ENCODE measurements at places on chromosomes 4 and X.

DNA sequence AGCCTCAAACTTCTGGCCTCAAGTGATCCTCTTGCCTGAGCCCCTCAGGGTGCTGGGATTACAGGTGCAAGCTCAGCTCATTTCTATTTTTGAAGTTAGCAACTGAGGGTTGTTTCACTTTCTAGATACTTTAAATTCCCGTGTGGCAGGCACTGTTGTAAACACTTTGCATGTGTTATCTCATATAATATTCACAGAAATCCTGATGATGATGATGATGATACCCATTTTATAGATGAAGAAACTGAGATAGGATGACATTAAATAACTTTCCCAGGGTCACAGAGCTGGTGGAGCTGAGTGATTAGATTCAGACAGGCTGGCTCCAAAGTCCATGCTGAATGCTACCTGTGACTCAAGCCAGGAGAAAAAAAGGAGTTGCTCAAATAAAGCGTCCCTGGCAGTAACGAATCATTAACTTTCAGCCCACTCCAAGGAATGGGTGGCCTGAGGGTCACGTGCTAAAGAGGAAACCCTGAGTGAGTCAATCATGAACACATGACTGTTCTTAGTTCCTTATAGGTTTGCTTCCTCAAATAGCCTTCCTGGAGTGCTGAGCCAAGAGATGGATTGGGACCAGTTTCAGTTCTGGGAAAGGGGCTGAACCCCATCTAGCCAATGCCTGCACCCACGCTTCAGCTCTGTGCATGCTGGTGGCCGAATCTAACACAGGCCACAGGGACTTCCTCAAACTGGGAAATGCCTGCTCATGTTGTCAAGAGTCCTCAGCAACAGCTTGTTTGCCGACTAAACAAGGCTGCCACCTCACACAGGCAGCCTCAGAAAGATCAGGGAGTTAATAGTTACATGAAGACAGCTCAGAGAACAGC is 52.8 kb downstream of the RBM47 start:
- DNase-seq: no peak
- no peak overlapping the region for H3K4me3 ChIP-seq
- no peaks in the 10 kb centered on the region for H3K4me1 ChIP-seq
- H3K27me3 ChIP-seq: no peaks in the 10 kb centered on the region
- no peak overlapping the region for H3K27ac ChIP-seq

- no peak overlapping the region for H3K27ac ChIP-seq
- no peaks in the 10 kb centered on the region for H3K36me3 ChIP-seq
- no peak for DNase-seq
- no peaks in the 10 kb centered on the region for H3K4me1 ChIP-seq
- H3K27me3 ChIP-seq: no peaks in the 10 kb centered on the region
- H3K4me3 ChIP-seq: no peak overlapping the region
Observed at GRCh38 chrX:110588853-110589252, 206.8 kb downstream of the CHRDL1 start.

GRCh38 chr4:182235021-182235795 is 8.0 kb upstream of the TENM3 start:
- H3K27me3 ChIP-seq: no peaks in the 10 kb centered on the region
- no peak overlapping the region for H3K27ac ChIP-seq
- H3K4me1 ChIP-seq: peaks cover 3% of the 10 kb centered on the region
- no peak overlapping the region for H3K4me3 ChIP-seq
- no peaks in the 10 kb centered on the region for H3K36me3 ChIP-seq

DNA sequence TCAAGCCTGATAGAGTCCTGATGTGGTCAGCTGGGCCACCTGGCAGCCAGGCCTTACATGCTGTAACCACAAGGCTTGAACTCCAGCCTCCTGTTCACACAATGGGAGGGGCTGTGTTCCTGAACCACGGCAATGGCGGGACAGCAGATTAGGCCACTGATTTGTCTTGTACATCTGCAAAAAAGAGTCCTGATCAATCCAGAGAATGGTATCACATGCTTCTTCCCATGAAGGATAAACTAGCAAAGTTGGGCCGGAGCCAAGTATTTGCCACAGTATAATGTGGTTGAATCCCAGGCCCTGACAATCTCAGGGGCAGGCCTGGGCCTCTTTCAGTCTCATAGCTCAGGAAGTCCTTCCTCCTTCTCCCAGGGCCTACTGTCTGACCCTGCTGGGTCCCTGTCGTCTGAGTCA is 2182.5 kb upstream of the AGA start:
- no peak for DNase-seq
- H3K4me3 ChIP-seq: no peak overlapping the region
- H3K27me3 ChIP-seq: no peaks in the 10 kb centered on the region
- no peak overlapping the region for H3K27ac ChIP-seq

GRCh38 chr4:2334826-2335728 is 73.2 kb upstream of the MXD4 start:
- H3K4me1 ChIP-seq: peaks cover 2% of the 10 kb centered on the region
- no peaks in the 10 kb centered on the region for H3K27me3 ChIP-seq
- H3K27ac ChIP-seq: no peak overlapping the region
- H3K4me3 ChIP-seq: no peak overlapping the region
- no peaks in the 10 kb centered on the region for H3K36me3 ChIP-seq

- H3K4me1 ChIP-seq: no peaks in the 10 kb centered on the region
- no peak within 1 kb of the TSS for H3K27ac ChIP-seq
- no peak within 1 kb of the TSS for H3K4me3 ChIP-seq
- no peaks in the 10 kb centered on the region for H3K27me3 ChIP-seq
- H3K36me3 ChIP-seq: no peaks in the 10 kb centered on the region
Observed at GRCh38 chr4:154781126-154781982, at the start of gene RBM46. TSS of gene RBM46 (plus strand) at chr4:154781272. CDS start at chr4:154796753, 15,481 bp downstream.

DNA sequence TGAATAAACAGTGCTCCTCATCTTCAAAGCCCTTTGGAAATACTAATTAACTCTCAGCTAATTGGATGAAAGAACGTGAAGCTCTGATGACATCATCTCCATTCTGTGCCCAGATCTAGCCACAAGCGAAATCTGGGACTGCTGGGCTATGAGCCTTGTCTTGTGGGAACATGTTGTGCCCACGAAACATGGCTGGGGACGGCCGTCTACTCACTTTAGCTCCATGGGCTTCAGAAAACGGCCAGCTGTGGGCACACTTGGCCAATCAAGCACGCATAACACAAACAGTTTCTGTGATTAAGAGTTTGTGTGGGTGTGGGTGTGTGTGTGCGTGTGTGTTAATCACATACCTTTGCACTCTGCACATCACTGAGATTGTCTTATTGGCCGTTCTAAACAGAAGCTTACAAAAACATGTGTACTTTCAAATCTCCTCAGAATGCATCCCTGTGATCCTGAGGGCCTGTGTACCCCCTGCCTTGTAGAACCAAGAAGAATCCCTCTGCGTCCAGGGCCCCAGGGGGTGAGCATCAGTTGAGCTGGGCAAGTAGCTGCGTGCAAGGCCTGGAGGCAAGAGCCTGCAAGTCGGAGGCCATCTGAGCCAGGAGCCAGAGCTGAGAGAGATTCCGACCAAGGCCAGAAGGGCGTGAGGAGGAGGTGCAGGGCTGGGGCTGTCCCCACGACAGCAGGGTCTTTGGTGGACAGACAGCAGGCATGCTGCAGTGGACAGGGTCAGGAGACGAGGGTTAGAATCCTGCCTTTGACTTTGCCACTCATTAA is 18.7 kb upstream of the ZNF185 start:
- no peaks in the 10 kb centered on the region for H3K36me3 ChIP-seq
- H3K27ac ChIP-seq: no peak overlapping the region
- DNase-seq: no peak
- H3K4me3 ChIP-seq: no peak overlapping the region

DNA sequence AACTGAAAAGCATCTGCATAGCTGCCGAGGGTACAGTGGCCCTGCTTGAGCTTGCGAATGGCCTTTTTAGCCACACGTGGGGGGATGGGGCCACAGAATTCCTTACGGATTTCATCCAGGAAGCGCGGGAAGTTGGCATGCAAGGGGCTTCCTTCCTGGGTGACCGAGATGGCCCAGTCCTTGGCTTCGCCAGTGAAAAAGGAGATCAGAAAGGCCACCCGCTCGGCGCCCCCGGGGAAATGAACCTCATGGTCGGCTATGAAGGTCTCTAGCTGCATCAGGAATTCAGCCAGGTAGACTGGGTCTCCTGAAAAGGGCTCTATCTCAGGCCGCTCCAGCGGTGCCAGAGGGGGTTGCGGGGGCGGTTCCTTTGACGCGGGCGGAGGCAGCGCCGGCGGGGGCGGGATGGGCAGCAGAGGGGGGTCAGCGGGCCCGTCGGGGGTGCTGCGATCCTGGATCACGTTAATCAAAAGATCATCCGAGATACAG is 909 bp downstream of the RTL5 start:
- no peaks in the 10 kb centered on the region for H3K36me3 ChIP-seq
- peaks cover 38% of the 10 kb centered on the region for H3K27me3 ChIP-seq
- DNase-seq: no peak
- H3K4me3 ChIP-seq: peak overlapping the region; percentile 40

- DNase-seq: no peak
- H3K36me3 ChIP-seq: no peaks in the 10 kb centered on the region
- H3K27me3 ChIP-seq: no peaks in the 10 kb centered on the region
Observed at GRCh38 chrX:47420962-47421361, 50.6 kb downstream of the ZNF157 start.

- H3K4me1 ChIP-seq: peaks cover 6% of the 10 kb centered on the region
- no peak overlapping the region for H3K27ac ChIP-seq
- DNase-seq: no peak
- H3K4me3 ChIP-seq: no peak overlapping the region
Observed at GRCh38 chr4:6752486-6752829, 30.1 kb upstream of the KIAA0232 start.

DNA sequence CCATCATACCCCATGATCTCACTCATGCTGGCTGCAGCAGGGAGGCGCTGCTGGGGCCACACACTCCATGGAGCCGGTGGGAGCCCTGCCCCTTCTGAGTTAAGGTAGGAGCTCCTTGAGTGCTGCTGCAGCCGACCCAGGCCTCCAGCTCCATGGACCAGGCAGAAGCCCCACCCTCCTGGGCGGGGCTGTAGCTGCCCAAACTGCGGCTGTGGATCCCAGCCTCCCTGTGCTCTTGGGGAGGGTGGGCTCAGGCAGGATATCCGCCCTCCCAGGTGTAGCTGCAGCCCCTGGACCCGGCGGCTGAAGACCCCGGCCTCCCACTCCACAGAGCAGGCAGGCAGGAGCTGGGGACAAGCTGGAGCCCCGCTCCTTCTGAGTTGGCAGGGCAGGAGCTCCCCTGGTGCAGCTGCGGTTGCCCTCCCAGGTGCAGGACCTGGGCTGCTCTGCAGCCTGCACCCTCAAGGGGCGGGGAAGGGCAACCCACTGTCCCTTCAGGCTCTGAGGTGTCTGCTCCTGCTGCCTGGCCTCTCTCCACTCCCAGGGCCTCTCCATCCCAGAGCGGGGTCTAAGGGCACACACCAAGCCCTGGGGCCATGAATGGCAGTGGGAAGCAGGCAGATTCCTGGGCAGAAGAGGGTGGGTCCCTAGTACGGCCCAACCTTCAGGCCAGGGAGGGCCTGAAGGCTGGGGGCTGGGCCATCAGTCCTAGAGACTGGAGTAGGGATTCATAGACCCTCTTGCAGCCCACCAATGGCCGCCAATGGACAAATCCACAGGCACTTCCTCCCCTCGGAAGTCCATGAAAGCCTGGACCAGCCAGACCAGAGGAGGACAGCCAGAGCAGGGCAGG is 466.1 kb downstream of the DTHD1 start:
- H3K27ac ChIP-seq: no peak overlapping the region
- no peak overlapping the region for H3K4me3 ChIP-seq
- H3K27me3 ChIP-seq: no peaks in the 10 kb centered on the region
- H3K4me1 ChIP-seq: no peaks in the 10 kb centered on the region
- no peak for DNase-seq
- H3K36me3 ChIP-seq: no peaks in the 10 kb centered on the region

DNA sequence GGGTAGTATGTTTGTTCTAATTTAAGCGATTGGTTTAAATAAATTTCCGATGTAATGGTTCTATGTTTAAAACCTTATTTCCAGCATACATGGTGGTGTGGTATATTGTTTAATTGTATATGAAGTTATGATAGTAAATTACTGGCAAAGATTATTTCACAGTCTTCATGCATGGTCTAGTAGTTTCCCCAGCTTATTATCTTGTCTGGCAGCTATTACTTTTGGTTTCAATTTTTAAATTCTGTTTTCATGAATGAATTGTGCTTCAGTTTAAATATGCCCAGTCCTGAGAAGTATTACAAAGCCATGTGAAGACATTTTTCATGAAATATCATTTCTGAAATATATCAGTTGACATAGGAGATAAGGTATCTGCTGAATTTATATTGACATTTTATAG is 6.3 kb downstream of the ALG13 start:
- H3K27me3 ChIP-seq: no peaks in the 10 kb centered on the region
- H3K4me3 ChIP-seq: no peak overlapping the region
- H3K4me1 ChIP-seq: 0 out of 2 replicates have a peak, but pooled peaks cover 2% of the 10 kb centered on the region
- no peak for DNase-seq

DNA sequence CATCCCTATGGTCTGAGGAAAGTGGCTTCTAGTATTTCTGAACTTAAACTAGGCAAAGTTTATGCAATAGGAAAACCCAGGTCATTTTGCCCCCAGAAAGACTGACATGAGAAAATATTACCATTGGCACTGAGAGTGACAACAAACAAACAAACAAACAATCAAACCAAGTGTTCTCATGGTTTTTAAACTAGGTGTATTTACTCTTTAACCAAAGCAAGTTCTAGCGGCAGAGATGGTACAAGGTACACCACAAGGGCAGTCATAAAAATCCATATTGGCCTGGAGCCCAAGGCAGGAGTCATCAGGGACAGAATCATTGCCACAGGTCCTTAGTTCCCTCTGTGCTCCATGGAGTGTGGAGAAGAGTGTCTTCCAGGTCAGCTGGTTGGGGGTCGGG is 26.0 kb upstream of the ENPEP start:
- H3K27me3 ChIP-seq: no peaks in the 10 kb centered on the region
- DNase-seq: no peak

DNA sequence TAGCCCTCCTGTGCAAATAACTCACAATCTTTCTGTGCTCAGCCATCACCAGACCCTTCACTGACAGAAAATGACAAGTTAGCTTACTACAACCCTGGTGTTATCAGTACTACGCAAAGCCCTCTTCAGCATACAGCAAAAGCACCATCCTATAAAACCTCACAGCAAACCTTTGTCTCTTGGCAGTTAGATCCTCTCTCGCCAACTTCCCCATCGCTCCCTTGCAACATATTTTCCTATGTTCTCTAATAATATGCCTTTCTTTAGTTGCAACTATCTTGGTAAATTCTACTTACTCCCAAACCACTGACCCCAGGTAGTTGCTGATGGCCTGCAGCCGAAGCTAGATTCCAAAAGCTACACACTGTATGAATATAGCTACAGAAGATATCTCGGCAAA is 856.9 kb upstream of the FRG1 start:
- DNase-seq: no peak
- no peak overlapping the region for H3K27ac ChIP-seq
- no peaks in the 10 kb centered on the region for H3K36me3 ChIP-seq
- H3K4me3 ChIP-seq: no peak overlapping the region

- no peaks in the 10 kb centered on the region for H3K4me1 ChIP-seq
- H3K27me3 ChIP-seq: no peaks in the 10 kb centered on the region
- no peaks in the 10 kb centered on the region for H3K36me3 ChIP-seq
- H3K27ac ChIP-seq: no peak overlapping the region
- H3K4me3 ChIP-seq: no peak overlapping the region
- no peak for DNase-seq
Observed at GRCh38 chr4:166323250-166323649, 450.2 kb downstream of the TLL1 start.

Data from H1 (cell line).